Uterus (tissue), 4 donors: ENCODE measurements at places on chromosomes 4 and X. TPM values are rescaled to one million over a fixed set of nuclear protein-coding genes. Genes with fewer than 3 reads are reported as not detected.
A peak's percentile ranks its signal among the peaks of the same experiment; 100 is the strongest.

DNA sequence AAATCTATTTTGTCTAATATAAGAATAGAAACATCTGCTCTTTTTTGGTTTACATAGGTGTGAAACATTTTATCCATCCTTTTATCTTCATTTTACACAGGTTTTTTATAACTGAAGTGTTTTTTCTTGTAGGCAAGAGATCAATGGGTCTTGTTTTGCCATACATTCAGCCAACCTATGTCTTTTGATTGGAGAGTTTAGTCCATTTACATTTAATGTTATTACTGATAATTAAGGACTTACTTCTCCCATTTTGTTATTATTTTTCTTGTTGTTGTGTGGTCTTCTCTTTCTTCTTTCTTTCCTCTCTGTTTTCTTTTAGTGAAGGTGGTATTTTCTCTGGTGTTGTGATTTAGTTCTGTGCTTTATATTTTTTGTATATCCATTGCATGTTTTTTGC is 785.3 kb downstream of the ARAP2 start:
- no peak for DNase-seq

- DNase-seq = no peak
These were observed 10.5 kb downstream of the SEPTIN11 start for GRCh38 chr4:76960014-76960413.

DNA sequence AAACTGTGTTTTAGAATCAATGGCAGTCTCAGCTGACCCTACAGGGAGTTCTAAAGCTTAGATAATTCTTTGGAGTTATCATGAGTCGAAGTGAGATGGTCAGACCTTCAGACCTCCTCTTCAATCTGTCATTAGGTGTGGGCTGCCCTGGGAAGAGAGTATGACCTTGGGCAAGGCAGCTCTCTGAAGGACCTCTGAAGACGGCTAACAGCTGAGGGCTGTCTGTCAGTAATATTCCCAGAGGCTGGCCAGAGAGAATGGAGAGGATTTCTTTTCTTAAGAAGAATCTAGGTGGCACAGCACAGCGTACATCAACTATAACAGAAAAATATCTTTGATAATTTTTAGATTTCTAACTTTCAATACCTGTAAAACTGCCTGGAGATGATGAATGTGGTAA is 379.4 kb downstream of the ZNF674 start:
- no peak for DNase-seq

DNA sequence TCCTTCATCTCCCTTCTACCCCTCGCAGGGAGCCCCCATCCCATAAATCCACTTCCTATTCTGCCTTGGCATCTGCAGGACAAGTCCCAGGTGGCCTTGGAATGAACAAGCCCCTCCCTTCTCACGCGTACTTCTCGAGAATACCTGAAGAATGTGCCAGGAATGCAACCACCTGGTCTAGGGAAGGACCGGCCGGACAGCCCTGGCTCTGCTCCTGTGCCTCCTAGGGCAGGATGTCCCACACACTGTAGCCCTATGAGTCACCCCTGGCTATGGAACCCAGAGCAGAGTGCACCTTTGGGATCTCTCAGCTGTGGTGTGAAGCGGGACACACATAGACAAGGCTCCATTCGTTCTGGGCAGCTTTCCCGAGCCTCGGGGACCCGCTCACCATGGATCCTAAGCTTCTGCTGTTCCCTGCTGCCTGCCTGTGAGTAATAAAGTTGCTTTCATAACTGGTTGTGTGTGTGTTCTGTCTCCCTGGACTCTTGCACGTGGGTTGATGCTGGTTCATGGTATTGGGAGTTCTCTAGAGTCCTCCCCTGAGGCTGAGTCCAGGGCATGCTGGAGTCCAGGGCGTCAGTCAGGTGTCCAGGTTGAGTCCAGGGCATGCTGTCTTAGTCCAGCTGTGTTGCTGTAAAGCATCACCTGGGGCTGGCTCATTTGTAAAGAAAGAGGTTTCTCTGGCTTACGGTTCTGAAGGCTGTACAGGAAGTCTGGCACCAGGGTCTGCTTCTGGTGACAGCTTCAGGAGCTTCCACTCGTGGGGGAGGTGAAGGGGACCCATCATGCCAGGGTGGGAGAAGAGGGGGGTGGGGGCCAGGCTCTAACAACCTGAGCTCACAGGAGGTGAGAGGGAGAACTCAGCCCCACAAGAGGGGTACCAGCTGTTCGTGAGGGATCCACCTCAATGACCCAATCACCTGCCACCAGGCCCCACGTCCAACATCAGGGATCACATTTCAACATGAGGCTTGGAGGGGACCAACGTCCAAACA is 7.4 kb upstream of the PDE6B start:
- DNase-seq = no peak

DNA sequence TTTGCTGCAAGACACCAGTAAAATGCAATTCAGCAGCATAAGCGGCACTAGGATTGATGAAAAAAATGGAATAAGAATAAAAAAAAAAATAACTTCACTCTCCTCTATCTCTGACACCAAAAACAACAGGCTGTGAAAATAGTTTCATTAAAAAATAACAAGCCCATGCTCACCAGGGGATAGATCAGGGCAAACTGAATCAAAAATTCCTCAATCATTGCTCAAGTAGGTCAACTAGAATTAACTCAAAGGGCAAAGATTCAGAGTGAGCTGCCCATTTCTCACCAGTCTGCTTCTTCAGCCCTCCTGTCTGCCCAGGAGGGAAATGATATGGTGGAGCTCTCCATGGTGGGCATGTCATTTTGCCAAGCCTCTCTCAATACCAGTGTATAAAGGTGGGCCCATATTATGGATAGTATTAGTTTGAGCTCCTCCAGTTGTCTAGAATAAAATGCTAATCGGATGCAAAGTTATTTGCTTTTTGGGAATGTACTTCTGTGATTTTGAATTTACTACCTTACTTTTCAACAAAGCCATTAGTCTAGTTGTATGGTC is 153.9 kb downstream of the UNC5C start:
- no peak for DNase-seq

GRCh38 chr4:177292171-177292570 is 17.5 kb upstream of the NEIL3 start:
- DNase-seq = no peak

DNA sequence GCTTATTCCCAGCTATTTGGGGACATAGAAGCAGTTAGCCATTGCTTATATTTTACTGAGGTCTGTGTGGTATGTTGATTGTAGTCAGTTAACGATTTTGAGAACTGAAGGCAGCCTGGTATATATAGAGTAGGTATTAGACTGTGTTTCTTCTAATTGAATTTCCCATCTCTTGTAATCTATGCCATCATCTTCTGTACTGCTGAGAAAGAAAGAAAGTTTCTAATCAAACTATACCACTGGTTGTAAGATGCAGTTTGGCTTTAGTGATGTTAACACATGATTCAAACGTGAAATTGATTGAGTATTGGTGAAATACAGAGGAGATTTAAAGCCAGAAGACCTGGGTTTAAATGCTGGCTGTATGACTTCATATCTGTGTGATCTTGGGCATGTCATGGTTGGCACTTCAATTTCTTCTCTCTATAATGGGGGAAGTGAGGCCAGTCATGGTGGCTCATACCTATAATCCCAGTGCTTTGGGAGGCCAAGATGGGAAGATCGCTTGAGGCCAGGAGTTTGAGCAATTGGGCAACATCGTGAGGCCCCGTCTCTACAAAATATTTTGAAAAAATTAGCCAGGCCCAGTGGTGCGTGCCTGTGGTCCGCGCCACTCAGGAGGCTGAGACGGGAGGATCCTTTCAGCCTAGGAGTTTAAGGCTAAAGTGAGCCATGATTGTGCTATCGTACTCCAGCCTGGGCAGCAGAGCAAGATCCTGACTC is 11.6 kb downstream of the HTT start:
- DNase-seq = no peak

GRCh38 chr4:1842993-1843448 is 12.9 kb downstream of the LETM1 start:
- no peak for DNase-seq

- DNase-seq = no peak
These were observed 487.6 kb downstream of the GRXCR1 start for GRCh38 chr4:43380093-43380492.

- DNase-seq = no peak
These were observed 78.8 kb downstream of the HADH start for GRCh38 chr4:108068442-108068841.

- DNase-seq = peak; percentile 80
These were observed 53.7 kb upstream of the RBPJ start for GRCh38 chr4:26267087-26267486.

- DNase-seq = no peak
These were observed 17.1 kb upstream of the ANXA3 start for GRCh38 chr4:78534286-78534955.

DNA sequence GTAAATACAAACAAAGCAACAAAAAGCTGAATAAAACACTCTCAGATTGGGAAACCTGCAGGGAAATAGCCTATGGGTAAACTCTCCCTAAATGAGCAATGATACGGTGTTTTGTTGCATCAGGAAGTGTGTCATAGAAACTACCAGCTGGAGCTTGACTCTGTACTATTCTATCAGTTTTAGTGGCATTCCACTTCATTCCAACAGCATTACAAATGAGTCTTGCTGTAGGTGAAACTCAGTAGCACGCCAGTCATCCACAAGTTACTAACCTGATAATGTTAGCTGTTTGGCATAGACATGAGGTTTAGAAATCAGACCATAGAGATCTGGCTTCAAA is 24.9 kb downstream of the FGFBP1 start:
- DNase-seq = no peak

DNA sequence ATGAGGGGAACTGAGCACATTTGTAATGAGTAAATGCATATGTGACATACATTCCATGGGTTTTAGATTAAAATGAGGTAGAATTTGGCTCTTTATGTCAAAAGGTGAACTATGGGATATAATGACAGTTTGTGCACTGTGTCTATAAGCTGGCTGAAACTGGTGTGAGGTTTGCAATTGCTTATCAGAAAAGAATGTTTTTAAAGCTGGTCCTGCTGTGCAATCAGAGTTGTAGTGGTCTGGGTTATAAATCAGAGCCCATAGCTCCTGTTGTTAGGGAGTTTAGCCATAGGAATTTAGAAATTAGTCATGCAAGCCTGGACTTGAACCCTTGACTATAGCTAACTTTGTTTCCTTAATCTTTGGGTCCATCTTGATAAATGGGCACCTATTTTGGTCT is 23.1 kb upstream of the GATB start:
- no peak for DNase-seq

DNA sequence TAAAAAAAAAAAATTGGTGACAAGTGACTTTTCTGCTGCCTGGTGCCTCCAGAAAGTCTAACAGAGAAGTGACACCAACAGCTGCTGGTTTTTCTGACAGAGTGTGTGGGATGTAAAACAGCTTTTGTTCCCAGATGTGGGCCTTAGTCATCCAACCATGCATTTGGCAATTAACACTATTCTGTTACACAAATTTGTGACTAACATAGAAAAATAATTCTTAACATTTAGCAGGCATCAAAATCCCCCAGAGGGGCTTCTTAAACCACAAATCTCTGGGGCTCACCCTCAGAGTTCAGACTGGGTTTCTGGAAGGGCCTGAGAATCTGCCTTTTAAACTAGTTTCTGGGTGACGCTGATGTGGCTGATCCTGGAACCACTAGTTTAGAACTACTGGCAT is 100.5 kb upstream of the PCDH7 start:
- no peak for DNase-seq

DNA sequence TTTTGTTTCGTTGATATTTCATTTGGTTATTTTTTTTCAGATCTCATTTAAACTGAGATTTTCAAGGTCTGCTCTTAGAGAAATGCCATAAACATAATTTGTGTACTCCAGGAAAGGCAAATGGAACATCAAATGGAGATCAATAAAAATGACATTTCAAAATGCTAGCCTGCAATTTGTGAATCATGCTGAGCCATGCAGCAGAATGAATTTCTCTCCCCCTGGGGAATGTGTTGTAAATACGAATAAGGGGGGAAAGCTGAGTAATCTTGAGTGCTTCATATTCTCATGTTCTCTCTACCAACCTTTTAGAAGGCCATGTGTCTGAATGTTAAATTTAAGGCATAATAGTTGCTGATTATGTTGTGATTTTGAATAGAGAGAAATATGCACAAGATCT is 7.8 kb downstream of the ZCCHC4 start:
- DNase-seq = no peak

GRCh38 chrX:130347321-130347720 is 7.6 kb downstream of the SLC25A14 start:
- DNase-seq = no peak

- no peak for DNase-seq
These were observed 260.2 kb upstream of the PPARGC1A start for GRCh38 chr4:24150034-24150433.

DNA sequence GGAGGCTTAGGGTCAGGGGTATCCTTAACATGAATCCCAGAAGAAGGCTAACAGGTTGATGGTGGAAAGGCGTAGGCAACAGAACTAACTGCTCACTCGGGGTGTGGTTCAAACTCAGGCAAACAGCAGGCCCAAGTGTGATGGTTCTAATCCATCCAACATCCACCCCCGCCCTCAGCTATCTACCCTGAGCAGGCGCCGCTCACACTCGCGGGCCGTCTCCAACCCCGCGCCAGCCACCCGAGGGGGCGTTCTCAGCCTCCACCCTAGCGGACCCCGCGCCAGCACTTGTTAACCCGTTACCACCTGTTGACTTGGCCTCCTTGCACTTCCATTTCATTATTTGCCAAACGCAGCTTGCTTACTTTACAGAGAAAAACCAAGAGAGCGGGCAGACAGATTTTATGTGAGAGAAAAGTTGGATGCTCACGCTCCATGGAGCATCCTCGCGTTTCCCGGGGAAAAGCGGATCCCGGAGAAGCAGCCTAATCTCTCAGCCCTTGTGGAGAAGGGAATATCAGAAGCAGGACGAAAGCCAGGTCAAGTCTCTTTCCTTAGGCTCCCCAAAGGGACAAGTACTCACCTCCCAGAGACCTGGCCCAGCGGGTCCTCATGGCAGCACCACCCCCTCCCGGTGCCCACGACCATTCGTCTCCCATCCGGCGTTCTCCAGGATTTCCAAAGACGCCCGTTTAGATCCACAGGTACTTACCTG is 773 bp downstream of the SNCA start:
- peak; percentile 24 for DNase-seq

- DNase-seq = peak; percentile 60
These were observed at the start of gene SMARCA1 for GRCh38 chrX:129523079-129523911. SMARCA1 (minus strand) TSS chrX:129523490; CDS start chrX:129523370, 120 bp downstream.

GRCh38 chr4:12186526-12186925 is 757.8 kb upstream of the HS3ST1 start:
- DNase-seq = no peak

- no peak for DNase-seq
These were observed 18.0 kb downstream of the NBDY start for GRCh38 chrX:56746996-56747395.

- DNase-seq = no peak
These were observed 297.7 kb upstream of the HAND2 start for GRCh38 chr4:173827707-173828106.

- no peak for DNase-seq
These were observed 215.0 kb upstream of the GIMD1 start for GRCh38 chr4:106583567-106583966.

Gene HOPX
- 27.1 TPM for total RNA-seq

Gene CCNB3
- not detected for total RNA-seq

Gene MCF2
- total RNA-seq = 0.69 TPM

Gene FAT4
- 12.6 TPM for total RNA-seq

Gene RIBC1
- 2.5 TPM for total RNA-seq

Gene LARP7
- total RNA-seq = 36.6 TPM

Gene SMARCAD1
- total RNA-seq = 27.0 TPM
